T-helper 17 cell (primary cell): ENCODE measurements at places on chromosomes 2 and 18.
A peak's percentile ranks its signal among the peaks of the same experiment; 100 is the strongest.

DNA sequence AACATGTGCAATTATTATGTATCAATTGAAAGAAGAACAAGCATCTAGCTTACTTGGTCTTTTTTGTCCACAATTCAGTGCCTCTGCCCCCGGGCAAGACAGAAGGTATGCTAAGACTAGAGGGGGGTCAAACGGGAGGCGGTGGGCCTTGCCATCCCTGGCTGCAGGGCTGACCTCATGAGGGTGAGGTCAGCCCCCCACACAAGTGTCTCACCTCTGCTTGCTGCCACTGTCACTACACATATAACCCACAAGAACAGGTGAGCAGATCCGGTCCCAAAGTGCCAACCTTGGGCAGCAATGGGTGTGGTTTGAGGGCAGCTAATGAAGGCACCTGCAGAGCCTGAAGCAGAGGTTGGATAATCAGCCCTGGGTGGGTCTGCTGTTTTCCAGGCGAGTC lies 71.5 kb downstream of the EDAR start:
- no peak for DNase-seq

- DNase-seq, result no peak
These were observed 354.3 kb downstream of the CLIP4 start for GRCh38 chr2:29469516-29469915.

GRCh38 chr2:98444436-98445176 lies at the start of gene INPP4A:
Gene INPP4A (plus strand): TSS chr2:98444858. CDS start chr2:98520049, 75,191 bp downstream.
- DNase-seq, result peak; percentile 75

DNA sequence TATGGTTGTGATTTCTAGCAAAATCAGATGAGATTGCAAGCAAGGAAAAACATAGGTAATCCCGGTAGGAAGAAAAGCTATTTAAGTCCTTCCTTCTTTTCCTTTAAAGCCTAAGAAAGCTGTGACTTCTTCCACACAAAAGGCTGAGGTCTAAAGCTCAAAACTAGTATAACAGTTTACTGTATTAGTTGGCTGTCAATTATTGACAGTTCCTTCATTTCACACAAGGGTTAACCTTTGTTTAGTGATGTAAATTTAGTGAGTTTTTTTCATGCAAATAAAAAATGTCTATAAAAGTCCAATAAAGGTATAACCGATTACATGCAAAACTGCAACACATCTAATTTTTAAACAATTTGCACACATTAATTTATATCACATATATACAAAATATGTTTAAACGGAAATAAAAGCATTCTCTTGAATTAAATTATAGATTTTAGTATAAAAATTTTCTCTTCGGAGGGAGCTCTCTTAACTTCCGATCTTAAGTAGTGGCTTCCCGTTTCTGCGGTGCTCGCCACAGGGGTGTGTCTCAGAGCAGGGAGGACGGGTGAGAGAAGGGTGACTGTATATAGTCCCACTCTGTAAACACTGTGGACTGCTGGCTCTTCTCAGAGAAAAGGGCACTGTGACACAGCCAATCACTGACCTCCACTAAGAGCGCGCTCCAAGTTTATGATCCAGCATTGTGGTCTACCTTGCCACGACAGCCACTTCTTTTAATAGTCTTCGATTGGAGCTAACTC lies 33.4 kb downstream of the TTR start:
- DNase-seq, result no peak

DNA sequence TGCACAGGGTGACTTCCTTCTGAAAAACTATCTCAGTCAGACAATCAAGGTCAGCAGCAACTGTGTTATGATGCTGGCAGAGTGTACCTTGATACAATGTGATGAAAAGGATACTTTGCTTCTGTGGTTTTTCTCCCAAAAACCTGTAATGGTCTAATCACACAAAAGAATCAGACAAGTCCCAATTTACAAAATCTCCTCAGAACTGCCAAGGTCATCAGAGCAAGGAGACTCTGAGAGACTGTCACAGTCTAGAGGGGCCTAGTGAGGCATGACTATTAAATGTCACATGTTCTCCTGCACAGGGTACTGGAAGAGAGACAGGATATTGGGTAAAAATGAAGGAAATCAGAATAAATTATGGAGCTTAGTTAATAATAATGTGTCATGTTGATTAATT lies 185.4 kb downstream of the ST6GAL2 start:
- DNase-seq, result no peak

GRCh38 chr2:42849311-42849710 lies 56.9 kb upstream of the HAAO start:
- DNase-seq, result no peak

- DNase-seq, result no peak
These were observed 166.8 kb upstream of the CHAC2 start for GRCh38 chr2:53600815-53601214.

GRCh38 chr2:10477443-10478297 lies 29.5 kb upstream of the ODC1 start:
- no peak for DNase-seq

- no peak for DNase-seq
These were observed 640.9 kb upstream of the SETBP1 start for GRCh38 chr18:44039826-44040225.

- no peak for DNase-seq
These were observed 526.7 kb downstream of the RIT2 start for GRCh38 chr18:42588786-42589185.

DNA sequence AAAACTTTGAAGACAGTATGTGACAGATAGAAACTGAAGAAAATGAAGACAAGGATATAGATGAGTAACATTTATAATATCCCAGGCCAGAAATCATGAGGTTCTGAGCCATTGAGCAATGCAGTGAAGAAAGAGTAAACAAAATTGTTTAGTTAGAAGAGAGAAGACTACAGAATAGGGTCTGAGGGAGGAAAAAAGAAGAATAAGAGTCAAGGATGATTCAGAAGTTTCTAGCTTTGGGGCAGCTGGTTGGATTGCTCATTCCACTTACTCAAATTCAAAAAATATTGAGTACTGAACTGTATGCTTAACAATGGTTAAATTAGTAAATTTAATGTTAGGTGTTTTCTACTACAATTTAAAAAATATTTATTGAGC lies 155.0 kb upstream of the OTX1 start:
- DNase-seq, result no peak

- DNase-seq, result no peak
These were observed 15.5 kb upstream of the ARL5A start for GRCh38 chr2:151843691-151844061.

DNA sequence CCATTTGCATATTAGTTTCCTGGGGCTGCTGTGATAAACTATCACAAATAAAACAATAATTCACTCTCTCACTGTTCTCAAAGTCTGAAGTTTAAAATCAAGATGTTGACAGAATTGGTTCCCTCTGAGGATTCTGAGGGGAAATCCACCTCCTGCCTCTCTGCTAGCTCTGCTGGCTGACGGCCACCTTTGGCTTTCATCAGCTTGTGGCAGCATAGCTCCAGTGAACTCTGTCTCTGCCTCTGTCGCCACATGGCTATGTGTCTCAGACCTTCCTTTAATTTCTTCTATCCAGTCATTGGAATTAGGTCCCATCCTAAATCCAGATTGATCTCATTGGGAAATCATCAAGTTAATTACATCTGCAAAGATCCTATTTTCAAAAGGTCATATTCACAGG lies 38.9 kb upstream of the TRIM43 start:
- no peak for DNase-seq

DNA sequence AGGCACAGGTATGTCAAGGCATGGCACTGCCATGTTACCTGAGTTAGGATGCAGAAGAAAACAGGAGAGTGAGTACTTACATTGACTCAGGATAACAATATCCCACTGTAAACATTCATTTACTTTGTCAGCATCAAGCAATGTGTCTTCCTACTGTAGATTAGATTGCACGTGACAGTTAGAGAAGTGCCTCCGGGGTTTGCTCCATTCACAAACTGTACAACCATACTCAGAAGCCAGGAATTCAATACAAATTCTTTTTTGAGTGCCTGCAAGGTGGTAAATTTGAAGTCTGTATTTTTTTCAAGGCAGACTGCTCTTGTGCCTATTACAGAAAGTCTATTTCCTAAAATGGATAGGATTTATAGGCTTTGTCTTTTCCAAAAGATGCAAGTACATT lies 34.1 kb downstream of the CDCA7 start:
- DNase-seq, result no peak

- DNase-seq, result no peak
These were observed 91.2 kb upstream of the KLHL29 start for GRCh38 chr2:23293731-23294130.

DNA sequence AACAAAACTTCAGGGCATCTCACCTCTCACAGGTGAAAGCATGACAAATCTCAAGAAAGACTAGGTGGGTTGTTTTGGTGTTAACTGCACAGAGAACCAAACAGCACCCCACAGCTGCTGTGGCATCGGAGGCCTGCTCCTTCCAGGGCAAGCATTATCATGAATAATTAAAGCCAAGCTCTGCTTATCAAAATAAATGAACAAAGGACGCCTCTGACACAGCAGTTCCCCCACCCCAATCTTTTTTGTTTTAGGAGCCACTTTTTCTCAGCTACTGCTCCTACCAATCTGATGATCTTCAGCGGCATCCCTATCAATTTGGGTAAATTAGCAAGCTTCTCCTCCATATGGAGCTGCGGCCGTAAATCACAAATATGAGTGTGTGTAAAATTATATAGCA lies 58.6 kb downstream of the KLF7 start:
- no peak for DNase-seq

DNA sequence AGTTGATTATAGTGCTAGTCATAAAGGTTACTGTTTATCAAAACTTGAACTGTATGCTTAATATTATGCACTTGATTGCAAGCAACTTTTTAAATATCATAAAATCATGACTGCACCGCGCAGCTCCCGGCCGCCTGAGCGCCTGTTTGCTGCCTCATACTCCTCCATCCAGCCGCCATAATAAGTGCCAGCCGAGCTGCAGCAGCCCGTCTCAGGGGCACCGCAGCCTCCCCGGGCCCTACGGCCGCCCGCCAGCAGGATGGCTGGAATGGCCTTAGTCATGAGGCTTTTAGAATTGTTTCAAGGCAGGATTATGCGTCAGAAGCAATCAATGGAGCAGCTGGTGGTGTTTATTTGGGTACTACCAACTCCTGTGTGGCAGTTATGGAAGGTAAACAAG lies 337.2 kb downstream of the PAX3 start:
- no peak for DNase-seq

GRCh38 chr2:239075918-239076758 lies 228.3 kb downstream of the TWIST2 start:
- no peak for DNase-seq

- no peak for DNase-seq
These were observed 152.8 kb upstream of the COPS8 start for GRCh38 chr2:236932831-236933361.

GRCh38 chr2:62344472-62344871 lies 148.6 kb downstream of the B3GNT2 start:
- DNase-seq, result no peak

GRCh38 chr2:239278361-239278760 lies 122.5 kb downstream of the HDAC4 start:
- no peak for DNase-seq

DNA sequence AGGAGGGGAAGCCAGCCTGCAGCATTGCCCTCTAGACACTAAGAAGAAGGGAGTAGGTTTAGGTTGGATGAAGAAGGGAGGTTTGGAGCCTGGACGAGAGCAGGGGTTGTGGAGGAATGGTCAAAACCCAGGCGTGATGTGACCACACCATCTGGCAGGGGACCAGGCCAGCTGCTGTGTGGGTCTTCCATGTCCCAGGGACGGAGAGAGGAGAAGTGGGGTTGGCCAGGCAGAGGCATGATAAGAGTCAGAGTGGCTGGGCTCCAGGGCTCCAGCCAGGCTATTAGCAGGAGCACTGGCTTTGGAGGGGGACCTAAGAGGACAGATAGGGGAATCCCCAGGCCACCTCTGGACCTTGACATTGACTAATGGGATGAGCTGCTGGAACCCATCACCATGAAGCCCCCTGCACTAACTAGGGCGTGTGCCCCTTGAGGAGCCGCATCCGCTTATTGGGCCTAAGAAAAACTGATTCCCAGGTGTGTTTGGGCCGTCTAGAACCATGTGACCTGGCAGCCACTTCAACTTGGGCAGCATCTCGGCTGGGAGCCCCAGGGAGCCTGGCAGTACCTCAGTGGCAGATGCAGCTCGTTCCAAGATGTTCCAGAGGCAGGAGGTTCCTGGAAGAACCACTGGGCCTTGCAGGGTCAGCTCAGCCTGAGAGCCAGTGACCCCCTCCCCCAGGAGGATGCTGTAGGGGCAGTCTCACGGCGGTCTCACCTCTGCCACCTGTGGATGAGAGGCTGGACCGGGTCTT lies 235.1 kb downstream of the AGAP1 start:
- no peak for DNase-seq

DNA sequence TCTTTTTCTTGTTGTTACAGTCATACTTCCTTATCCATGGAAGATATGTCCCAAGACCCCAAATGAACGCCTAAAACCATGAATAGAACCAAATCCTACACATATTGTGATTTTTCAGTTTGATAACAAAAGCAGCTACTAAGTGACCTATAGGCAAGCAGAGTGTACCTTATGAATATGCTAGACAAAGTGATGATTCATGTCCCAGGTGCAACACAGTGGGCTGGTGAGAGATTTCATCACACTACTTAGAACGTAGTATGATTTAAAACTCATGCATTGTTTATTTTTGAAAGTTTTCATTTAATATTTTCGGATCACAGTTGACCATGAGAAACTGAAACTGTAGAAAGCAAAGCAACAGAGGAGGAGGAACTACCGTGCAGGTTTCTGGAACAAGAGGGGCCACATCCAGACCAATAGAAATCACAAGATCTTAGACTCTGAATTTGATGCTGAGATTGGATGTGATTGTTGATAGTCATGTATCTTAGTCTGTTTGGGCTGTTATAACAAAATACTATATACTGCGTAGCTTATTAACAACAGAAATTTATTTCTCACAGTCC lies 470.8 kb upstream of the VRK2 start:
- no peak for DNase-seq

GRCh38 chr2:233681521-233682099 lies at the start of gene UGT1A7:
Gene UGT1A7 (plus strand): TSS chr2:233681901. CDS start chr2:233681938, 37 bp downstream.
- no peak for DNase-seq
